Stimulated activated CD8-positive, alpha-beta memory T cell treated with anti-CD3 and anti-CD28 coated beads, Interleukin-2, amount 100 ng/mL, for 48 hours (primary cell): ENCODE measurements at places on chromosomes 3 and 15.

GRCh38 chr3:169323578-169324451 lies 339.7 kb downstream of the MECOM start:
- no peak for DNase-seq

DNA sequence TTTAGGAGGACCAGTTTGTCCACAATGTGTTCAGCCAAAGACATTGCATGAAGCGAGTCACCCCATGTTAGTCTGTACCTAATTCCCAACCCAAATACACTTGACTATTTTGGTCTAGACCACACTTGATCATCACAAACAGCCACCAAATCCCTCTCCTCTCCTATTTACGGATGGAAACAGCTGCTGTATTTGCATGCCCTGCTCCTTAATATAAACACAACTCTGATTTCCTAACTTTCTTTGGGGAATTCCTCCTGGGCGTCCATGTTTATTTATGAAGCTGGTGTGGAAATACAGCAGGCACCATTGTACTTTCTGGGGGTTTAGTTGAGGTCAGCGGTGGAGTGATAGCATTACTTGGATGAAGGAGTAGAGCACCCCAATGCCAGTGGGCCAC lies 235.2 kb downstream of the TLE3 start:
- no peak for DNase-seq

GRCh38 chr3:108222853-108223565 lies 785 bp upstream of the IFT57 start:
- DNase-seq, result no peak

- DNase-seq, result no peak
Observed at GRCh38 chr3:101823525-101823924, 25.8 kb upstream of the NFKBIZ start.

DNA sequence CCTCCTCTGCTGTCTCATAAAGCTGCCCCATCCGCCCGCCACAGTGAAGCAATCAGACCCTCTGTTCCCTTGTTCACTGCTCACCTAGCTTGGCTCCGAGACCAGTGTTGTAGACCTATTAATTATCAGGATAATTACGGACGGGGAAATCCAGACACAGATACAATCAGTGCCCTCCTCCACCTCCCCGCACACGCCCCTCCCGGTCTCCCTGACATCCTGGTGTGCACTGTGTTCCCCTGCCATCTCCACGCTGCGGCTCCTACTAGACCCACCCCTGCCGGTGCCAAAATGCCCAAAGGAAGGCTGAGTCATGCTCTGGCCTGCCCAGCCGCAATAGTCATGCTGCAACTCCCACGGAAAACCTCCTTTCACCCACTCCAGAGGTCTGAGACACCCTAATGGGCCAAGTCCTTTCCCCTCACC lies 277.3 kb upstream of the TLE3 start:
- no peak for DNase-seq
